ENCODE measurements at places on chromosomes 1 and 21.

DNA sequence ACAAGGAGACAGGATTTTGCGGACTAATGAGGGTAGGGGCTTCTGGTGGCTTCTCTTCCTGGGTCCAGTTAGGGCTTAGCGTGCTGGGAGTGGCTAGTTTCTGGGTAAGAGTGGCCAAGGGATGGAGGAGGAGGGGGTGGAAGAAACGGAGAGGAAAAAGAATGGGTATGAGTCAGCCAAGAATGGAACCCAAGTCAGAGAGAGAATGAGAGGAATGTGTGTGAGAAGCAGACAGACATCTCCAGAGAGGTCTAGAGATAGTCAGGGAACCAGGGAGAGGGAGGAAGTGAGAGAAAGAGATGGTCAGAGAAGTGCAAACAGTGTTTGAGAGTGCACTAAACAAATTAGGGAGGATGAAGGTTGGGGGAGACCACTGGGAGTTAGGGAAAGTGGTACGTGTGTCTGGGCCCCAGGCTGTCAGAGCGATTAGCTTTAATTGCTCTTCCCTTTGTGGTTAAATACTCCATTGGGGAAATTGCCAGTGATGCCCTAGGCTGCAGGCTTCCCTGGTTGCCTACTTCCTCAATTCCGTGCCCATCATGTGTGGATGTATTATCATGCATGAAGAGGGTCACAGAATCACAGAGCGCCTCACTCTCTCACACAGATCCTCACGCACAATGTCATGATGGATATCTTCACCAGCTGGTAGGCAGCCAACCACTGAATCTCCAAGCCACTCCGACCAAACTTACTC, 1.4 kb downstream of the PEA15 start:
- no peak for DNase-seq

- no peak for DNase-seq
Measured at GRCh38 chr1:217892750-217893149, 261.6 kb downstream of the SPATA17 start.

DNA sequence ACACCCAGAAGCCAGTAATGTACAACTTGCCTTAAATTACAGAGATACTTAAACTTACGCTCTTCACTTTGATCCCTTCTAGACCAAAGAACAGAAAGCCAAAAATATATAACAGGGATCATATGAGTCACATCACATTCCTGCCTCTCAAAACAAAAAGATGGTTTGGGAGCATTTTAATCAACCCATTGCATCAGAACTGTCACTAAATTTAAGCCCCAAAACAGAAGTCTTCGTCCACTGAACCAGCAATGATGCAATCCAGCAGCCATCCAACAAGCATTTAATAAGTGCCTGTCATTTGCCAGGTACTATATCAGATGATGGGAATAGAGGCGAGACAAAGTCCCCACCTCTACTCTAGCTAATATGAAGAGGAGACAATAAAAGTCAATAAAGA, 42.7 kb upstream of the GLIS1 start:
- DNase-seq, result no peak

DNA sequence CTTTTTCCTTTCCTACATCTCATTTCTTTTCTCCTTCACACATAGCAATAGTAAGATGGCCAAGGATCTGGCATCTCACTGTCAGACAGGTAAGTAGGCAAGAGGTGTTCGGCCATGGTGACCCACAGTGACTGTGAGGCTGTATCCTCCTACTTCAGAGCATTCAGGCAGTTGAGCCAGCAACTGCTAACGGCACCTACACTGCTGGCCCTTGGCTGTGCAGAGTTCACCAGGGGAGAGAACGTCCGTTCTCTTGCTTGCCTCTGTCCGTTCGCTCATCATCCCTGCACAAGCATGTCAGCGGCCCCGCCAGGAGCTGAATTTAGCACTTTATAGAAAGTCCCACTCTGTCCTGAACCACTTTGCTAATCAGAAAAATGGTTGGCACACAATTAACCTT, 113.6 kb downstream of the GREM2 start:
- no peak for DNase-seq

- DNase-seq, result no peak
Measured at GRCh38 chr1:228366866-228367741, 39.5 kb downstream of the TRIM11 start.

GRCh38 chr1:93022580-93022979, 56.5 kb upstream of the MTF2 start:
- DNase-seq, result no peak

- no peak for DNase-seq
Measured at GRCh38 chr1:26820784-26821269, 5.7 kb upstream of the ZDHHC18 start.

DNA sequence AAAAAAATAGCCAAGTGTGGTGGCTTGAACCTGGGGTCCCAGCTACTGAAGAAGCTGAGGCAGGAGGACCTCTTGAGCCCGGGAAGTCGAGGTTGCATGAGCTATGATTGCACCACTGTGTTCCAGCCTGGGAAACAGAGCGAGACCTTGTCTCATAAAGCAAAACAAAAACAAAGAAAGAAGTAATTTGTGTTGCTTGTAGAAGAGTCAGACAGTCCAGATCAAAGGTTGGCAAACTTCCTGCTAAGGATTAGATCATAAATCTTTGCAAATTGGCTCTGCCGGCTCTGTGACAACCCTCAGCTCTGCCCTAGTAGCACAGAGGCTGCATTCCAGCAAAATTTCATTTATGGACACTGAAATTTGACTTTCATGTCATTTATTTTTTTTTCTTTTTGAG, 19.0 kb upstream of the MFN2 start:
- DNase-seq, result no peak

- no peak for DNase-seq
Measured at GRCh38 chr1:47578026-47578720, 140.3 kb downstream of the FOXD2 start.

DNA sequence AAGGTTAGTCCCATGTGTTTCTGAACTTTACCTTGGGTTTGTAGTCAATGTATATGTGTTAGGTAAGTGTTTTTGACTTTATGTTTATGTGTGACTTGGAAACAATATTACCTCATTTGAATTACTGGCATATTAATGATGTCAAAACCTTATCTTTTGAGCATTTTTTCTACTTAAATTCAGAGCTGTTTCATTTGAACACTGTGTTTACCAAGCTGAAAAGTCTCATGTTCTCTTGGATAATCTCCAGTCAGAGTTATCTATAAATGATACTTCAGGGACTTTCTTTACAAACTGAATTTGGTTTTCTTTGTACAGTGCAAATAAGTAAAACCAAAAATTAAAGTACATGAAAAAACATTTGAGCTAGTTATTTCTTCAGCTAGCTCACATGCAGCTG, 30.0 kb downstream of the ADAMTS1 start:
- no peak for DNase-seq

DNA sequence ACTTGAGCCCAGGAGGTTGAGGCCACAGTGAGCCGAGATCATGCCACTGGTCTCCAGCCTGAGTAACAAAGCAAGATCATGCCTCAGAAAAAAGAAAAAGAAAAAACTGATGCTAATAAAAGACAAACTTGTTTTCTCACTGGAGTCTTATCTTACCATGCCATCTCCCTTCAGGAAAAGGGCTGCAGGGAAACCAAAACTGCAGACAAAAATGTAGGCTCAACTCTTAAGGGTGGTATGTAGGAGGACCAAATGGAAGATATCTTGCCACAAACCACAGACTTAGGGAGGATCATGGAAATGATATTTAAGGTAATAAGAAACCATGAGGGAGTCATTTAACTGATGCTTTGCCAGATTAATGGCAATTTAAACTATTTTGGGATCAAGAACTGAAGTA, 32.9 kb downstream of the UROD start:
- DNase-seq, result no peak

DNA sequence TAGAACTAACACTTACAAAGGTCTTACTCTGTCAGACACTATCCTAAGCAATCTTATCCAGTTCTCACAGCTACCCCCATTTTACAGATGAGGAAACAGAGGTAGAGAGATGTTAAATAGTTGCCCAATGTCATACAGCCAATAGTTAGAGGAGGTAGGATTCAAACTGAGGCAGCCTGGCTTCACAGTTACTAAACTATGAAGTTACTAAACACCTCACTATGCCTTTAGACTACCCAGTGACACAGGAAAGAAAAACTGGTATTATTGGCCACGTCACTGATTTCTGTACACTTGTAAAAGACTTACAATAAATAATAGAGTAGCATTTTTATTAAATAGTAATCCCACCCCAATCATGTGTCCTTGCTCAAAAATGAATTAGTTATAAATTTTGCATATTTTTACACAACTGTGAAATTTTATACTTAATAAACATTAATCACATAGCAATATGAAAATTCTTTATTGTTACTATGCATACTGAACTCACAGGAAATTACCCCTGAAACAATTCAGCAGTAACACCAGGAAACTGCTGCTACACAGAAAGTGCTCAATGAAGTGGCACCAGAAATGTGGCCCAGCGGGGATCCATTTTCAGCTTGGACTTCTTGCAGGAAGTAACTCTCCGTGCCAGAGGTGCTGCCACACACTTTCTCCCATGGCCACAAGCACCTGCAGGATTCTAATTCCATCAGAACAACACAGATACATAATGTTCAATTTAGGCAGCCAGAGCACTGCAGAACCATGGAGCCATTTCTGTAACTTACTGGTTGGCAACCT, 69.4 kb downstream of the VAV3 start:
- DNase-seq, result no peak

All from activated CD4-positive, CD25-positive, alpha-beta regulatory T cell (primary cell).